ENCODE measurements at places on chromosomes 12 and 14.

DNA sequence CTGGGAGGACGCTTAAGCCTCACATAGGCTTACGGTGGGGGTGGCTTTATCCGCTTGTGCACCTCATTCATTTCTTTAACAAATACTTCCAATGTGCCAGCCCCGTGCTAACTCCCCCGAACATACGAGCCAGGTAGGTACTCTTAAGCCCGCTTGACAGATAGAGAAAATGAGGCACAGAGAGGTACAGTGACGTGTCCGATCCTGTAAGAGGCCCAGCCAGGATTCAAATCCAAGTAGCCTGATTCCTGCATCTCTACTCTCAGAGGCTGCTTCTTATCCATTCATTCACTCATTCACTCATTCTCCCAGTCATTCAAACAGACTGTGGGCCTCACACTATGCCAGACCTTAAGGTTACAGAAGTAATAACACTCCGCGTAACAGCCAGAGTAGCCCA lies 477 bp downstream of the OAS3 start:
- no peak for DNase-seq

- no peak for DNase-seq
Observed at GRCh38 chr12:17206553-17206952, 600.6 kb upstream of the LMO3 start.

DNA sequence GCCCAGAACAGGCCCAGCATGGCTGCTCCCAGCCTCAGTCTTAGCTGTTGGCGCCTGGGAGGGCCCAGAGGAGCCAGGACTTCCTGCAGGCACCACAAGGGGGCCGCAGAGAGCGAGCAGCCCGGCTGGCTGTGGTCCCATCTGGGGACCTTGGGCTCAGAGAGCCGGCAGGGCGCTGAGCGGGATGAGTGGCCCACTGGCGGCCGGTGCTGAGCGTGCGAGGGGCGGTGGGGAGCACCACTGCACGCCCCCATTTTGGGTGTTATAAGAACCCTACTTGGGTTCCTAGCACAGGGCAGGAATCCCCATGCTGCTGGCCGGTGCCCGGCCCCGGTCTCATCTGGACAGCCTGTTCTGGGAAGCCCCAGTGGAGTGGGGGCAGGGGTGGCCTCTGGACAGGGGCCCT lies 25.9 kb upstream of the CRIP2 start:
- DNase-seq = peak; percentile 65

DNA sequence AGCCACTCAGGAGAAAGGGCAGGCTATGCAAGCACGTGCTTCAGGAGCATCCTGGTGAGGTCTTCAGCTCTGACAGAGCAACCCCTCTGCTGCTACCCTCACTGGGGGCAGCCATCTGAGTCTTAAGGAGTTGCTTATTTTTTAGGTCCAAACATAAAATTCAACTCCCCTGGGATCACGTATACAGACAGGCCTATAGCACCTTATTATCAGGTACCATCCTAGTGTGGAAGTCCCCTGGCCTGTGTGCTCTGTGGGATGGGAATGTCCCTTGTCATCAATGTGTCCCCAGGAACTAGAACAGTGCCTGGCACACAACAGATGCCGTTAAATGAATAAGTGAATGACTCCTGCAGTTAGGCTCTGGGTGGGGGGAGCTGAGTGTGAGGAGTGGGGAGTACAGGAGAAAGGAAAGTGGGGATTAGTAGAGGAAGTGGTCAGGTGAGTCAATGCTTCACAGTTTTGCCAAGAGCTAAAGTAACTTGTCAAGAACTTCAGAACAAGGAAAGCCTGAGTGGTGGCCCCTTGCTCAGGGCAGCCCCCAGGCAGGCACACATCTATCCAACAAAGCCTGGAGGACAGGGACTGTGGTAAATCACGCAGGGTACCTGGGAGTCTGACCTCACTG lies 33.5 kb downstream of the DAD1 start:
- DNase-seq = no peak

DNA sequence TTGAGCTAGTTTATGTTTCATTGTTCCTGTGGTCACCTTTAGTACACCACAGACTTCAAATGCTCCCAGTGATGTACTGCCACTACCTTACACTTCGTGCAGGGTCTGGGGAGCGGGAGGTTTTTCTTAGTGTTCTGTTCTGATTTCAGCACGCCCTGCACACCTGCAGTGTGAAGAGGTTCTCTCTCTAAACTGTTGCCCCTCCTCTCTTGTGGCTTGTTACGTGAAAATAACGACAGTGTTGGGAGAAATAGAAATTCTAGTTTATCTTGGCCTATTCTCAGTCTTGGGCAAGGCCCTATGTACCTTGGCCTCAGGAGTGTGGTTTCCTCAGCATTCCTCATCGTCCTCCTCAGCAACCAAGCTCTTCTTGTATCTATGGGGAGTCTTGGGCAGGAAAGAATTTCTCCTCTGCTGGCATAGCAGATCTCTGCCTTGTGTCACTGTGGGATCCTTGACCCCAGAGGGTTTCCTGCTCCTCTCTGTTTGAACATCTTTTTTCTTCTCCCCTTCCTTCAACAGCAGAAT lies 48.6 kb downstream of the EIF2S3B start:
- no peak for DNase-seq

GRCh38 chr12:20099395-20100183 lies 268.7 kb upstream of the PDE3A start:
- no peak for DNase-seq

- no peak for DNase-seq
Observed at GRCh38 chr12:76341436-76342030, 6.7 kb downstream of the BBS10 start.

GRCh38 chr14:50001999-50002925 lies 109.4 kb downstream of the ARF6 start:
- no peak for DNase-seq

- no peak for DNase-seq
Observed at GRCh38 chr14:57831981-57832380, 33.9 kb downstream of the SLC35F4 start.

DNA sequence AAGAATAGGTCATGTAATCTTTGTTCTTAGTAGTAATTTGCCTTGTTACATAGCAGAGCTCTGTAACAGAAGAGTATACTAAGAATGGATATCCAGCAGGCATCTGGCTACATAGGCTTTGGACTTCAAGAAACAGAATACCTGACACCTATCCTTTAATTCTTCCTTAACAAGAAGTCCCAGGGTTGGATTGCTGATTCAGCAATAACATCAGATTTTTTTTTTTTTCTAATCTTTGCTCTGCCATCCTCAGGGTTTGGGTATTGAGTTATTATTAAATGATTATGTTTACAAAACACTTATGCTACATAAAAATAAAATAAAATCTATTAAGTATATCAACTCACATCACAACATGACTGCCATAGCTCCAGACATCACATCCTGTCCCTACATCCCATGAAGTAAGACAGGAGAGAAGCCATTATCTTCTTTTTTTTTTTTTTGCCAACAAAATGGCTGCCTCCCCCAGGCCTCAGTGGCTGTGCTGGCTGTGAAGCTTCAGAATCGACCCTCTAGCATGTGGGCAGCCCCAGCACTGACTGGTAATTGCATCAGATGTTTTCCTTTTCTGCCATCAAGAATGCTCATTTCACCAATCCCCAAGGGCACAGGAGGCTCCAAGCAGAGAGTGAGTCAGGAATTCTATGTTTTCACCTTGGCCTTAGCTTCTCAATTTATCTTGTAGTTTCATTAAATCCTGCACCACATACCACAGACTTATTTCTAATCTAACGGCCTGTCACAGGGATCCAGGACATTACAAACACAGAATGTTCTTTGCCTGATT lies 186.2 kb downstream of the DICER1 start:
- DNase-seq = no peak

GRCh38 chr12:42172441-42173210 lies 28.0 kb upstream of the GXYLT1 start:
- DNase-seq = no peak

DNA sequence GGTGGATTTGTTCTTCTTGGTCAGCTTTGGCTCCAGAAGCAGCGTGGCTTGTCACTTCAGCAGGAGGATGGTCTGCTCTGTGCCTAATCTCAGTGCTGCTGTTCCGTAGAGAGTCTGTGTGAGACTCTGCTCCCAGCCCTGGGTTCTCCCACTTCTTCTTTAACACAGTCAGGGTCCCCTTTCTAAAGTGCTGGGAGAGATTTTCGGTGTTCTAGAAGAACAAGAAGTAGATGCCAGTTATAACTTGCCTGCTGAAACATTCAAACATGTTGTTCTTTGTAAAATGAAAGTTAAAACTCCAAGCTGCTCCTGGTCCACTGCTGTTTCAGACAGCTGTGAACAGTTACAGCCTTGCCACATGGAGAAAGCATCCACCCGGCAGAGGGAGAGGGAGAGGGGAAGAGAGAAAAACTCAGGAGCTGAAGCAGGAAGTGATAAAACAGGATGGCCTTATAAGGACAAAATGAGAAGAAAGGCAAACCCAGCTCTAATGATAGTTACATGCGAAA lies 55.2 kb upstream of the CERS5 start:
- peak; percentile 66 for DNase-seq

GRCh38 chr12:99332936-99333591 lies 314.5 kb upstream of the GARIN6 start:
- no peak for DNase-seq

DNA sequence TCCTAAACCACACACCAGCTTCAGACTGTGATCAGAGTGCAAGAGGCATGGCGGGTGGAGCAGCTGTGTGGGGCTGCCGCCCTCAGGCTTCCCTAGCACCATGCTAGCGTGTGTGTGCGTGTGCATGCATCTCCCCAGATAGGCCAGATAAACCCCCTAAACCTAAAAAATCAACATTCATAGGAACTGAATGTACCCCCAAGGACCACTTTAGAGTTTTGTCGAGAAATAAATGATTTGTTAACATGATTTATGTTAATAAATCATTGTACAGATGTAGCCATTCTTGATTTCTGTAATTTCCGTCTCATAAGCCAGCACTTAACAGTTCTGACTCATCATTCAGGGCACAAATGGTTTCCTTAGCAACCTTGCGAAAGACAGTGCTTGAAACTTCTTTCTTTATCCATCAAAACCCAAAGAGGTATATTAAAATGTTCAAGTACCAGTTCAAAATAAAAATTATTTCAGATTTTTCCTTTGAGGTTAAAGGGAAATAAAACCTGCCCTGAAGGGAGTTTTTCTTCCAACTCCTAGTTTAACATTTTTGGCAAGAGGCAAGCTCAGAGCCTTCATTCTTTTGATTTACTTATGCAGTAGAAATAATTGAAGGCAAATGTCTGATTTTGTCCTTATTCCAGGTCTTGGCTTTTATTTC lies 206.2 kb upstream of the RGS6 start:
- no peak for DNase-seq

DNA sequence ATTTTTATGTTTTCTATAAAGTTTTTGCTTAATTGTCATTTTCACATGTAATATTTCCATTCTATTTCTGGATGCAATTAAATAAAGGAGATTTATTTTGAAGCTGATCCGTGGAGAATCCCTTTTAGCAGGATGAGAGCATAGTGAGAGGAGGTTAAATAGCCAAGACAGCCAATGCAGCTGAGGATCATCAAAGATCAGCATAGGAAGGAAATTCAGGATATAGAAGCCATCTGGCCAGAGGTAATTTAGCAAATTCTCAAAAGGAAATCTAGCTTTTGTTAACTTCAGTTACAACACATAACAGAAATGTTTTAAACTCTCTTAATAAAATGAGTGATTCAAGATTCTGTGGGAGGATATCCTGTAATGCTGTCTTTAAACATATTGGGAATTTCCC lies 122.8 kb upstream of the PDE3A start:
- no peak for DNase-seq

GRCh38 chr12:42490261-42490842 lies 99.2 kb downstream of the PRICKLE1 start:
- no peak for DNase-seq

DNA sequence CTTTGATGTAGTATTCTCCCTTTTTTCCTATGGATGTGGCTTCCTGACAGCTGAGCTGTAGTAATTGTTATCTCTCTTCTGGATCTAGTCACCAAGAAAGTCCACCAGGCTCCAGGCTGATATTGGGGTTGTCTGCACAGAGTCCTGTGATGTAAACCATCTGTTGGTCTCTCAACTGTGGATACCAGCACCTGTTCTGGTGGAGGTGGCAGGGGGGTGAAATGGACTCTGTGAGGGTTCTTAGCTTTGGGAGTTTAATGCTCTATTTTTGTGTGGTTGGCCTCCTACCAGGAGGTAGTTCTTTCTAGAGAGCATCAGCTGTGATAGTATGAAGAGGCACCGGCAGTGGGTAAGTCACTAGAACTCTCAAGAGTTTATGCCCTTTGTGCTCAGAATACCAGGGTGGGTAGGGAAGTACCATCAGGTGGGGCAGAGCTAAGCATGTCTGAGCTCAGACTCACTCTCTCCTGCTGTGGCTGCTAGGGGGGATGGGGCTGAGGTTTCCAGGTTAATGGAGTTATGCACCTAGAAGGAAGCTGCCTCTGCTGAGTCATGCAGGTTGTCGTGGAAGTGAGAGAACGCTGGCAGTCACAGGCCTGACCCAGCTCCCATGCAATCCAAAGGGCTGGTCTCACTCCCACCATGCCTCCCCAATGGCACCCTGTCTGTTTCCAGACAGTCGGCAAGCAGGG lies 3.0 kb upstream of the TAS2R14 start:
- DNase-seq = peak; percentile 3

GRCh38 chr14:26276757-26277156 lies 321.1 kb downstream of the NOVA1 start:
- DNase-seq = no peak

Data from small intestine (tissue), 16 donors.